Stimulated activated naive CD8-positive, alpha-beta T cell treated with anti-CD3 and anti-CD28 coated beads, Interleukin-15, Interleukin-2, amounts not matched to agents 100 U/mL and 50 U/mL, for 24 hours (primary cell): ENCODE measurements at places on chromosomes 1 and 21.
A peak's percentile ranks its signal among the peaks of the same experiment; 100 is the strongest.

DNA sequence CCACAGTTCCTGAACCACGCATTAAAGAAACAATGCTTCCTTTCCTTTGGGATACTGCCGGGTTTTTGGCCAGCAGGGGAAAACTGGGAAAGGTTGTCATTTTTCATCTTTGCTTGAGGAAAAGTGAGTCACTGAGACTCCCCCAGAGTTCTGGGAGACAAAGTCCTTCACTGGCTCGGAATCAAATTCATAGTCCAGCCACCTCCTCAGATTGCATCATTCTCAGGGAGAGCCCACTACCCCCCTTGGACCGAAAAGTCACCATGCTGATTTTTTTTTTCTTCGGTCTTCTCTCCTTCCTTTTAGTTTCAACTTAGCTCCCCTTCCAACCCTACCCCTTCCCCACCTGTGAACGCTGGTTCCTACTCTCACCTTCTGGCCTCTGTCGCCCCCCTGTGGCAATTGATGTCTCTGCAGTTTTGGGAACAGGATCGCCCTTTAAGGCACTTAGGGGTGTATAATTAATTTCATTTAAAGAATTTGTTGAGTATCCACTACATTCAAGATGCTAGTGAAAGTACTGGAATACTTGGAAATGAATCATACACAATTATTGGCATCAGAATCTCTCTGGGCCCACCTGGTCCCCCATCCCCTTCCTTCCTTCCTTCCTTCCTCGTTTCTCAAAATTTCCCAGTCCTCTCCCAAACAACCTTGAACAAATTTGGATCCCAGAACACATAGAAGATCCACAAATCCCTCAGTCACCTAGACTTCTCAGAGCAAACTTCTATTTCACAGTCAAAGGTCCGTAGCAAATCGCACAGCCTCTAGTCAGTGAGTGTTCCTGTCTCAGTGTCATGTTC lies 6.9 kb downstream of the ACKR1 start:
- DNase-seq, result peak; percentile 72

DNA sequence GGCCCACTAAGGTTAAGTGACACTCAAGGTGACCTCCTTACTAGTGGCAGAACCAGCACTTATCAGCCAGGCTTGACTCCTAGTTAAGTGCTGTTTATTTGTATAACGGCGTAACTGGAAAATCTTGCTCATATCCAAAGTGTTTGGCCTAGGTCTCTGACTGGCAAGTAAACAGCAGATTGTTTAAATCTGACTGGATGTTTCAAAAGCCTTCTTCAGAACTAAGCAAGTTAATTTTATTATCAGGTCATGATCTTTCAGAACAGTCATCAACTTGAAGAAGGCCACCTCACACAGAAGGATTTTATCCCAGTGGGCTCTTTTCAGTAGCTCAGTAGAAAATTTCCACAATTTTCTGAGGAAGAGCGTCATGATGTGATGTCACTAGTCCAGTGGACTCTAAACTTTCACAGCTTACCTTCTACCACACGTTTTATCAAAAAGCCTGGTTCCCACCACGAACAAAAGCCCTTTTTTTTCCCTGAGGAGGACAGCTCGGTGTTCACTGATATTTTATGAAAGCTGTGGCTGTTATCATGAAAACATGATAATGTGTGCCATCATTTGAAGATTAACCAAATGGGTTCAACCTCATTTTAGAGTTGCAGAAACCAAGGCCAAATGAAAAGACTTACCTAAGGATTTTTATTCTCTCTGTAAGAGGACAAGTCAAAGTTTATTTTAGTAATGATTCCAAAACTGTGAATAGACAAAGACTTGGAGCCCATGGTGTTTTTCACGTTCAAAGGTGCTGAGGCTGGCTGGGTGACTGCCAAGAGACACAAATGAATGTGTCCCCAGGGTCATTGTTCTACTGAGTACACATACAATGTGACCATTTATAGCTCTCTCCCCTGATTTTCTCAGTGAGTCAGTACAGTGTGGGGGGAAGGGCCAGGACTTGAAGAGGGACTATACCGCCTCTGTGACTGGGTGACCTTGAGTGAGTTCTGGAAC lies 9.1 kb downstream of the SGIP1 start:
- no peak for DNase-seq

DNA sequence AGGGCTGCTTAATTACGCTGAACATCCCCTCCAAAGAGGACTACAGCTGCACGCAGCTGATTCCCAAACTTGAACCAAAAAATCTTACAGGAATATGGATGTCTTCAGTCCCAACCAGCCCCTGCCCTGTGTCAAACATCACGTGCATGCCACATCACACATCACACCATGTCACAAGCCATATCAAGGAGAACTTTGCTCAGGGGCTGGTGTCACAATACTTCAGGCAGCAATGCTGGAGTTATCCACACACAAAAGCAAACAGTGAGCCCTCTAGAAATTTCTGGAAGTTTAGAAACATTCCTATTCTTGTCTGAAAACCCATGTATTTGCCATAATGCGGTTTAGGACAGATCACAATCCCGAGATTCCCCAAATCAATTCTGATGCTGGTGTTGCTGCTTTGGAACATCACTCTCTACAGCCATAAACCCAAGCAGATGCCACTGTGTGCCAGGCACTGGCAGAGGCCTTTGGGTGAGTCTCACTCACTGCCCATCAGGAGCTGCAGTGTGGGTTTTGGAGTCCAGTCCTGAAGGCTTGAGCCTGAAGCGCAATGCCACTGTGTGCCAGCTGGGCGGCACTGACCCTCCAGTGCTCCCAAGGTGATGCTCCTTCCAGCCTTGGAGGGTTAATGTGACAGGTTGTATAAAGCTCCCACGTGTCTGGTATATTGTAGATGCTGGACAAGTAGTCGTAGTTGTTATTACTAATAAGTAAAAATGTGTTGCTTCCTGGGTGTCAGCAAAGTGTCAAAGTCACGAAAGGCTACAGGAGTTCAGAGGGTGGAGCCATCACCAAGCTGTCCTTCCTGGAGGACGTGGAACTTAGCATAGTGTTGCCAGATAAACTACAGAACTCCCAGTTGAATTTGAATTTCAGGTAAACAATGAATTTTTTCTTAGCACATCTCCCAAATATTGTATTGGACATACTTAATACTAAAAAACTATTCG lies 20.1 kb upstream of the EFNA1 start:
- DNase-seq, result no peak

GRCh38 chr1:7975212-7975865 lies 13.8 kb downstream of the PARK7 start:
- DNase-seq, result peak; percentile 58

- DNase-seq, result no peak
Measured at GRCh38 chr1:116311756-116312680, 61.0 kb upstream of the ATP1A1 start.

DNA sequence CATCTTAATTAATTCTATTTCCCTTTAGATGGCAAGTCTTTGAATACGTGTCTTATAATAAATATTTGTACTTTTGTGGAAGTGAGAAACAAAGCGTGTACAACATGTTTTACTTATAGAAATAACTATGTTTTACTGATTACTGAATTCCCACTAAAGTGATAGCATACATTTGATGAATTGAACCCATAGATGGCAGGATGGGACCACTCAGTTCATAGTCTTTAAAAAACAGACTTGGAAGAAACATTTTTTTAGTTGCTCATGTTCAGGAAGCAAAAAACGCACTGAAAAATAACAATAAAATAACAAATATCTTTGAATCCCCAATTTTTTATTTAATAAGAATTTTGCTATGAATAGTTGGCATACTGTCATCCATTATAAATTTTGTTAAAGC lies 507.1 kb upstream of the ZRANB2 start:
- no peak for DNase-seq

DNA sequence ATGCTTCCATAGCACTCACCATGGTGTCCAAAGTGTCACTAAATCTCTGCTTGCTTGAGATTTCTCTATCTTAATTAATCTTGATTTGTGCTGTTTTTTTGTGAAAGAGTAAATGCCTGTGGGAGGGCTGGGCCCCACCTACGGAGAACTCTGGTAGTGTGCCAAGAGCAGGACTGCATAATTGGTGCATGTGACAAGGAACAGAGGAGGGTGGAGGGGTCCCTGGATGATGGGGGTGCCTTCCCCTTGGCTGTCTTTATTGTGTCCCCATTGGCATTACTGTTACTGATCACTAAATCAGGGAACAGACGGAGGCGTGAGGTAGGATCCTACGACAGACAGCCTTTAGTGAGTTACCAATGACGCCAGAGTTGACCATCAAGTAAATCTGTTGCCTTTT lies 223.4 kb downstream of the DISC1 start:
- DNase-seq, result no peak

- no peak for DNase-seq
Measured at GRCh38 chr1:100670083-100670482, 49.5 kb upstream of the VCAM1 start.
